NCI-H774 (cell line): ENCODE measurements at places on chromosomes 5 and 9.

DNA sequence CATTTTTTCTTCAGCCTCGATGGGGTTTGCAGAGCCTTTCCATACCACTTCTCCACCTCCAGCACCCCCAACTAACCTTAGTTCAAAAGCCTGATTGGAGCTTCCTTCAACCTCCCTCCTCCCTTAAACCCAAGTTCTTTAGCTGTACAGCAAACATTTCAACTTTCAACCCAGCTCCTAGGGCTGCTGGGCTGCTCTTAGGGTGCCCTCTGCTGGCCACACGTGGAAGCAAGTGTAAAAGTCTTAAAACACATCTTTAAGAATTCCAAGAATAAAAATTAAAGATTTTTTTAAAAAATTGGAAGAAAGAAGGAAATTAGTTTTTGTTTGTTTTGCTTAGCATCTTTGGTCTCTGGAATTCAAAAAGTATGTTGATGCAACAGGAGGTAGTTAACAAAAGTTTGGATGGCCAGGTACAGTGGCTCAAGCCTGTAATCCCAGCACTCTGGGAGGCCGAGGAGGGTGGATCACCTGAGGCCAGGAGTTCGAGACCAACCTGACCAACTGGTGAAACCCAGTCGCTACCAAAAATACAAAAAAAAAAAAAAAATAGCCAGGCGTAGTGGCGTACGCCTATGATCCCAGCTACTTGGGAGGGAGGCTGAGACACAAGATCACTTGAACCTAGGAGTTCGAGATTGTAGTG, 15.5 kb upstream of the HSD17B3 start:
- DNase-seq, result no peak

DNA sequence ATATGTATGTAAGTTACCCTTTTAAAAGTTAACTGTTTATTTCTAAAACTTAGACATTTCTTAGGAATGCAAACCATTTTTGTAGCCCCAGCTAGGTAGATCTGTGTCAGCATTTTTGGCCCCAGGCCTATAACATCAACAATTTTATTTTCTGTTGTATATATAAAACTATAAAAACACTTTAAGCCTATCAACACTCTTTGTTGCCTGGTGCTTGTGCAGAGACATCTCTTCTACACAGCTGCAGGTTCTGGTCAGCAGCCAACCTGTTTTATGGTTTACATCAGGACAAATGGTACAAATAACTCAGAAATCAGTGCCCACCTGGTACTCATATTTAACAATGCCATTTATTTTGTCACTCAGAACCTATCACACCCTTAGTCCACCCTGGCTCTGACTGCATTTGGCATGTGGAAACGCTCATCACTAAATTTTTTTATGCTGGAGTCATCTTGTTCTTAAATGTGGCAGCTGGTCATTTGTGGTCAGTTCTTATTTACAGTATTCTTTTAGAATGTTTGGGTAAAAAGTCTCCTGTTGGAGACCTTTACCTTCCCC, 173.4 kb downstream of the DNAH5 start:
- no peak for DNase-seq

DNA sequence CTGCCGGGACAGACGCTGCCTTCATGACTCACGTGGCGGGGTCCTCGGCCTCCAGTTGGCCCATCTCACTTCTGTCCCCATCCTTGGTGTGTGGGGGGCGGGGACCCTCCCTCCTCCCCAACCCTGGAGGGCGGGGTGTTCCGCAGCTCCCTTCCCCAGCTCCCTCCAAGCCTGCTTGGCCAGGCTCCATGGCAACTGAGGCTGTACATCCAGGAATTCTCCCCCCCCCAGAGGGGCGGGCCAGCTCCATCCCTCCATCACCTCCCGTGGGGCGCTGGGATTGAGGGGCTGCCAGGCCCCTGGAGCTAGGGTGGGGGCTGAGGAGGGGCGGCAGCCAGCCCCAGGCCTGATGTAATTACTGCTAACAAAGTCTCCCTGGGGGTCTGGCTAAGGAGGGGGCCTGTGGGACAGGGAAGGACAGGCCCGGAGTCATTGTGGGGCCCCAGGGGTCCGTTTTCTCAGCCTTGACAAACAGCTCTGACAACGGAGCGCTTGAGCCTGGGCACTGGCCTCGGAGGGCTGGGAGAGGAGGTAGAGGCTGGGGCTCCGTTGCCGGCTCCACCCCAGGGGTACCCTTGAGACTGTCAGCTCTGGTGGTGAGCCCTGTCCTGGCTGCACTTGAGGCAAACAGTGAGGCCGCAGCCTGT, 8.0 kb downstream of the DIPK1B start:
- no peak for DNase-seq

GRCh38 chr9:85536076-85536475, 205.7 kb downstream of the AGTPBP1 start:
- DNase-seq, result no peak

DNA sequence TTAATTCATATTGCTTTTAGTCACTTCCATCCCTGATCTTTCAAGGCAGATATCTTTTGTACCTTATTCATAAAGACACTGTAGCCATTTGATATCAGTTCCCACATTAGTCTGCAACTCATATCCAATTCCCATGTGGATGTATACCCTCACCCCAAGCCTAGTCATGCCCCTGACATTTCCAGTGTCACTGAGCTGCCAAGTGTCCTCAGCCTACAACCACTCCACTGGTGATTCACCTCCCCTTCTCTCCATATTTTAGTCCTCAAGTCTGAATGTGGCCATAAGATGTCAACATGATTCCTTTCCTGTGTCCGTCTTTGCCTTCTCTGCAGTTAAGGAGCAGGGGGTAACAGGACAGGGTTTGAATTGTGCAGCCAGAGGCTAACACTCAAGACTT, 346.9 kb downstream of the RAB3C start:
- DNase-seq, result no peak
